Activated CD8-positive, alpha-beta T cell treated with anti-CD3 and anti-CD28 coated beads, Interleukin-2, amount 10 ng/mL, durations not matched to agents 7 days and 5 days (primary cell): ENCODE measurements at places on chromosomes 2 and 18. TPM values are rescaled to one million over a fixed set of nuclear protein-coding genes. Genes with fewer than 3 reads are reported as not detected.

- H3K4me3 ChIP-seq, result no peak overlapping the region
- H3K36me3 ChIP-seq, result peaks cover 45% of the 10 kb centered on the region
- H3K4me1 ChIP-seq, result peaks cover 72% of the 10 kb centered on the region
Observed at GRCh38 chr2:105812180-105813044, 67.7 kb downstream of the NCK2 start.

DNA sequence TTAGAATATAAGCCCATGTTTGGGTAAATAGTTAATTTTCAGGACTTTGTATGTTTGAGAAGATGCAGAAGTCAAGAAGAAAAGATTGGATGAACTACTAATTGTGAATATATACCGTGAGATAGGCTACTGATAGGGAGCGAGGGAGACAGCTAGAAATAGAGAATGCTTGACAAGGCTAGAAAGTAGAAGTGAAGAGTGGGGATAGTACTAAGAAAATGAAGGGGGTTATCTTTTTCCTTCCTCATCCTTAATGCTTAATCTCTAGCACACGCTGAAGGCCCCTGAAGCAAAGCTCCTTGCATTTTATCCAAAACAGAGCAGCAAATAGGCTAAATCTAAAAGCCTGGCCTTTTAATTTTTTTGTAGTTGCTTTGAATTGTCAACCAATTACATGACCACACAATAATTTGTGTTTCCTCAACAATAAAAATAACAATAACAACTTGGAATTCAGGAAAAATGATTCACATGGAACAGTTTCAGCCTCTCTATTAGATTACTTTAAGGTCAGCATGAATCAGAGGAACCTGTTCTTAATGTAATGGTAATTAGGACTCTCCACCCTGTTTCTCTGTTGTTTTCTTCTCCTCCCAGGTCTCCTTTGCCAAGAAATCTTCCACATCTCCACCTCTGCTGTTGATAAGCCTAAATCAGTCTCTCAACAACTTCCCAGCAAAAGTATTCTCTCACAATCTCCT is 1071.3 kb upstream of the ZEB2 start:
- H3K36me3 ChIP-seq, result no peaks in the 10 kb centered on the region
- H3K4me3 ChIP-seq, result no peak overlapping the region
- no peaks in the 10 kb centered on the region for H3K4me1 ChIP-seq
- H3K27me3 ChIP-seq, result no peaks in the 10 kb centered on the region
- H3K27ac ChIP-seq, result no peak overlapping the region

- DNase-seq, result no peak
- H3K4me1 ChIP-seq, result no peaks in the 10 kb centered on the region
- H3K27ac ChIP-seq, result no peak overlapping the region
- no peaks in the 10 kb centered on the region for H3K36me3 ChIP-seq
- H3K27me3 ChIP-seq, result peaks cover 3% of the 10 kb centered on the region
- no peak overlapping the region for H3K4me3 ChIP-seq
Observed at GRCh38 chr2:209960045-209960444, 42.4 kb upstream of the RPE start.

DNA sequence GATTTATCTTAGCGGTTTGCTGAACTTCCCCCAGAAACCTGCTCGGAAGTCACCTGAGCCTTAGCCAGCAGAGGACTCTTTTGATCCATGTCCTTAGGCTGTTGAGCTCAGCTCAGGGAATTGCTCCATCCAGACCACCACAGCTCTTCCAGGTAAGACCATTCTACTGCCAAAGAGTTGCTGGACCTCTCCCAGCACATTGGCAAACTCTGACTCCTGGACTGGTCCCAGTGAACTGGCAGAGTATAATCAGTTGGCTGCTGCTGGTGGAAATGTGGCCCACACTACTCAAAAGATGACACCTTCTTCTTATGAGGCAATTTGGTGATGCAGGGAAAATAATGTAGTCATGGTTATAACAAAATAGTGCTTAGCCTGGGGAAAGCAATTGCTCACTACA is 308.8 kb upstream of the FIGN start:
- H3K27ac ChIP-seq, result no peak overlapping the region
- H3K4me1 ChIP-seq, result no peaks in the 10 kb centered on the region
- no peaks in the 10 kb centered on the region for H3K27me3 ChIP-seq
- DNase-seq, result no peak
- no peaks in the 10 kb centered on the region for H3K36me3 ChIP-seq

DNA sequence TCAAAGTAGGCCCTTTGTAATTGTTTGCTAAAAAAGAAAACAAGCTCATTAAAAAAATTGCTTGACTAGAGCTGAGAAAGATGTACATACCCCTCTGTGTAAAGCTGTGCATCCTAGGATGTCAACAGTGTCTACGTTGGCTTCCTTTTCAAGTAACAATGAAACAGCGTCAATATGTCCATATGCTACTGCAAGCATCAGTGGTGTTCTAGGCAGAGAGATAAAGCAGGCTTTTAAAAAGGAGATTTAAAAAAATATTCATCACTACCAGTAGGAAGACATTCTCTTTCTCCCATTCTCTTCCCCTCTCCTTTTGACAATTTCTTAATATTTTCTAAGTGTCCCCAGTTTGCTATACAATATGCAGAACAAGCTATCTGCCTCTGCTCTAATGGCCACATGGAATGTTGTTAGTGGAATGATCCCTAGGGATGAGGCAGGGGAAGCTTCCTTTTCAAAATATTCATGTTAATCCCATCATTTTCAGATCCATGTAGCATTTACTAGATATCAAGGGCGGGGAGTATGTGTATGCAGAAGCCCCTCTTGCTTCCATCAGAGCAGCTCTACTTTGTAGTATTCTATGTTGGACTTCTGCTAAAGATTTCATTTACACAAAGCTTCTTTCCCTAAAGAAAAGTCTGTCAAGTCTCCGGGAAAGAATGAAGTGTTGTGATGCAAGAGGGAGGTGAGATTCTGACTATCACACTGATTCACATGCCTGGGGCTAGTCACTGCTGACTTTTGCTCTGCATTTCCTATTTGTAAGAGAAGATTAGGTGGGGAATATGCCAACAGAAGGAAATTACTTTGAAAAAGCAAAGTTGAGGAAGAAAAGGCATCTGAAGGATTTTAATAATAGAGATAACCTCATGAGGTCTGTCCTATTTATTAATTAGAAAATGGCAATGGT is 81.5 kb upstream of the PGAP1 start:
- H3K4me3 ChIP-seq, result no peak overlapping the region
- H3K27ac ChIP-seq, result no peak overlapping the region
- peaks cover 62% of the 10 kb centered on the region for H3K36me3 ChIP-seq
- no peak for DNase-seq
- H3K4me1 ChIP-seq, result no peaks in the 10 kb centered on the region
- H3K27me3 ChIP-seq, result no peaks in the 10 kb centered on the region

DNA sequence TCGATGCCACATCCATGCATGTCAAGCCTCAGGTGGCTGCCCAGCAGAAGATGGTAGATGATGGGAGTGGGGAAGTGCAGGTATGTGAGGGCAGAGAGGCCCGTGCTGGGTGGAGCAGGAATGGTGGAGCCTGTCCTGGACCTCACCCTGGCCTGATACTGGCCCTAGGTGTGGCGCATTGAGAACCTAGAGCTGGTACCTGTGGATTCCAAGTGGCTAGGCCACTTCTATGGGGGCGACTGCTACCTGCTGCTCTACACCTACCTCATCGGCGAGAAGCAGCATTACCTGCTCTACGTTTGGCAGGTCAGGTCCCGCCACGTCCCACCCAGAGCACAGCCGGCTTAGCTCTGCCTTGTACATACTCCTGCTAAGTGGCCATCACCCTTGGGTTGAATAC is 13.0 kb downstream of the VIL1 start:
- H3K4me1 ChIP-seq, result peaks cover 15% of the 10 kb centered on the region
- no peaks in the 10 kb centered on the region for H3K36me3 ChIP-seq
- H3K27me3 ChIP-seq, result peaks cover 6% of the 10 kb centered on the region
- no peak overlapping the region for H3K4me3 ChIP-seq

DNA sequence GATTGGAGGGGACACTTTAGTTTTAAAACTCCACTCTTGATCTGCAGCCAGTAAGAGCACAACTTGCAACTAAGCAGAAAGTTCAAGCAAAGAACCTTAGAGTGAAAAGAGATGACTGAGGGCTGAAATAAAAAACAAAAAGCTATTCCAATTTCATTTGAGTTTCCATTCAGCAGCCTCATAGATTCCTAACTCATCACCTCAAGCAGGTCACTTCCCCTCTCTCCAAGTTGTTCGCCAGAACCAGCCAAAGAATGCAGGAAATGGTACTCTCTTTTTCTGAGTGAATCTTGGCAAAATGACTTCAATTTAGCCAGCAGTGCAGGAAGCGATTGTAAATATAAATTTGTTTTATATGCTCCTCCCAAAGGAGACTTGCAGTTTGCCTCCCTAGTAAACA is 213.3 kb downstream of the SETBP1 start:
- no peak for DNase-seq
- H3K27me3 ChIP-seq, result peaks cover 5% of the 10 kb centered on the region
- H3K36me3 ChIP-seq, result peaks cover 10% of the 10 kb centered on the region
- no peak overlapping the region for H3K27ac ChIP-seq
- H3K4me1 ChIP-seq, result peaks cover 22% of the 10 kb centered on the region

- peaks cover 76% of the 10 kb centered on the region for H3K27me3 ChIP-seq
- H3K4me3 ChIP-seq, result no peak overlapping the region
- no peak overlapping the region for H3K27ac ChIP-seq
- DNase-seq, result no peak
Observed at GRCh38 chr2:196591621-196592022, 47.9 kb upstream of the CCDC150 start.

- no peaks in the 10 kb centered on the region for H3K4me1 ChIP-seq
- H3K27me3 ChIP-seq, result no peaks in the 10 kb centered on the region
- no peak overlapping the region for H3K4me3 ChIP-seq
- no peak overlapping the region for H3K27ac ChIP-seq
Observed at GRCh38 chr2:80070587-80070986, 234.0 kb downstream of the LRRTM1 start.

Gene SERPINB4
- not detected for total RNA-seq

Gene SLC4A5
- total RNA-seq, result 1.6 TPM
